ENCODE measurements at places on chromosomes 6 and 20. TPM values are rescaled to one million over a fixed set of nuclear protein-coding genes. Genes with fewer than 3 reads are reported as not detected.

DNA sequence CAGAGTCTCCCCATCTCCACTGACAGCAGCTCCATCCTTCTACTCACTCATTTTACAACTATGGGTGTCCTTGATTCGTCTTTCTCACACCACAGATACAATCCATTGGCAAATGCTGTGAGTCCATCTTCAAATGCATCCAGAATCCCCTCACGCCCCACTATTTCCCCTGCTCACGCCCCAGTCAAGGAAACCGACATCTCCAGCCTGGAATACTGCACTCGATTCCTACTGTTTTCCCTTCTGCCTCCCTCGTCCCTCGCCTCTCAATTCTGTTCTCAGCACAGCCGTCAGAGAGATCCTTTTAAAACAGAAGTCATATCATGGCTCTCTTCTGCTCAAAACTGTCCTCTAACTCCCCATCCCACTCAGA lies 4.7 kb downstream of the HLA-B start:
- DNase-seq, result no peak

- DNase-seq, result no peak
These were observed 60.1 kb downstream of the SESN1 start for GRCh38 chr6:109034526-109034925.

DNA sequence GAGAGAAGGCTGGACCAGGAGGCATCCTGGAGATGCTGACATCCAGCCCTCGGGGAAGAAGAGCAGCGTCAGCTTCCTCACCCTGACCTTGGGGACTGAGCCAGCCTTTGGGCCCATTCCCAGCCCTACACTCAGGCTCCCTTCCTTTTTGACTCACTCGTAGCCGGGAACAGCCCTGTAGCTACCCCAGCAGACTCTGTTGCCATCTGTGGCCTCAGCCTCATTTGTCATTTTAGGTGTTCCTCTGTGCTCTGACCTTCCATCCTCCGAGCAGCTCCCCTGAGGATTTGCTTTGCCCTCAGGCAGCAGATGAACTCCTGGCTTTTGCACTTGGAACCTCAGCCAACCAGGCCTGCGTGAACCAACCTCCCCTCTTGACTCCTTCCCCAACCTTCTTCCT lies 67.5 kb downstream of the ELOVL2 start:
- no peak for DNase-seq

GRCh38 chr6:68634726-68635411 lies at the start of gene ADGRB3:
TSS of gene ADGRB3 (plus strand) at chr6:68635282. CDS start at chr6:68638676, 3,394 bp downstream.
- DNase-seq, result peak; percentile 86

GRCh38 chr20:25504366-25505135 lies 80.8 kb downstream of the NINL start:
- DNase-seq, result no peak

DNA sequence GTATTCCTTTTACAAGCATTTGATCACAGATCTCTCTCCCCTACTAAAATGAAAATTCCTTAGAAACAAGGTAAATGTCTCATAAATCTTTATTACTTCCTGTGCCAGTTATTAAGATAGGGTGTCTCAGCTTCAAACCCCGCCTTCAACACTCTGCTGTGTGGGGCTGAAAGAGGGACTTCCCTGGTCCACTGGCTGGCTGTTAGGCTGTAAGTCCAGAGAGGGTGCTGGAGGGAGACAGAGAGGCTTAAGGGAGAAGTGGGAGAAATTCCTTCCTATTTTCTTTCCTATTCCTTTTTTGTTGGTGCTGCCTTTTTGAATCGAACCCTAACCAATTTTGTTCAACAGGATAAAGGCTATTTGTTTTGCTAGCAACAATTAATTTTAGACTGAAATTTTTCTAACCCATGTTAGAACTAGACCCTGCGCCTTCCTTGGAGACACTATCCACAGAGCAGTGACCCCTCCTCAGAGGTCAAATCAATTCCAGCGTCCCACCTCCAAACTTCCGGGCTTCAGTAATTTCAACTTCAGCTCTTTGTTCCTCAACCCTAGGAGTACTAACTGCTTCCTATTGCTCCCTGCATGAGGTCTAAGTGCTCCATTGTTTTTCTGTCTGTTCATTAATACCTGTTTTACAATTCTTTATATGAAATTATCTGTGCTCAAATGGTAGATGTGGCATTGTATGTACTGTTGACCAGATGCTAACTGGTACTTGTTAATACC lies 207.5 kb upstream of the OPRM1 start:
- DNase-seq, result no peak

DNA sequence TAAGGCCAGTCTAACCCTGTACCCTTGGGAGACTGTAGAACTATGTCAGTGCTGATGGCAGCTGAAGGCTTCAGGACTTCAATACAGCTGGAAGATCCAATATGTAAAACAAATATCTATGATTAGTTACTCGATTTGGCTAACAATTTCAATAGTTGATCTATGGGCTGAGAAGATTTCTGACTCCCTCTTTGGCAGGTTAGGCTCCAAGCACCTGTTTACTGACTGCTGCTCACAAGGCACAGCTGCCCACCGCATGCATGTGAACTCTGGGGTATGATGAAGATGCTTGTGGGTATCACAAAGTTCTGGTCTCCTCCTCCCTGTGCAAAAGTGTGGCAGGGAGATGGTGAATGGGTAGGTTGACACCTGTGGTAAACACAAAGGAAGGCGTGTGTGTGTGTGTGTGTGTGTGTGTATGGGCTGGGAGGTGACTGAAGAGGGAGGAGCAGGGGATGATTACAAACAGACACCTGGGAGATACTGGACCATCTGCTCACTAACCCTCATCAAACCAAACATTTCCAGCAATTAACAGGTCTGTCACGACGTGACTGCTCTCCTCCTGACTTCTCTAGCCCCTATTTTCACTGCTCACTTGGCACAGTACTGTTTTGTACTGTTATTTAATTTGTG lies 18.1 kb downstream of the ELMO2 start:
- DNase-seq, result no peak

- DNase-seq, result peak; percentile 20
These were observed 6.3 kb downstream of the OR2A4 start for GRCh38 chr6:131694832-131695426.

GRCh38 chr6:158439255-158439654 lies 120.6 kb upstream of the TMEM181 start:
- DNase-seq, result no peak

GRCh38 chr20:38601216-38602184 lies at the start of gene ARHGAP40:
TSS of gene ARHGAP40 (plus strand) at chr20:38601809.
- DNase-seq, result no peak

- DNase-seq, result no peak
These were observed 53.0 kb downstream of the CDK5RAP1 start for GRCh38 chr20:33348136-33348937.

DNA sequence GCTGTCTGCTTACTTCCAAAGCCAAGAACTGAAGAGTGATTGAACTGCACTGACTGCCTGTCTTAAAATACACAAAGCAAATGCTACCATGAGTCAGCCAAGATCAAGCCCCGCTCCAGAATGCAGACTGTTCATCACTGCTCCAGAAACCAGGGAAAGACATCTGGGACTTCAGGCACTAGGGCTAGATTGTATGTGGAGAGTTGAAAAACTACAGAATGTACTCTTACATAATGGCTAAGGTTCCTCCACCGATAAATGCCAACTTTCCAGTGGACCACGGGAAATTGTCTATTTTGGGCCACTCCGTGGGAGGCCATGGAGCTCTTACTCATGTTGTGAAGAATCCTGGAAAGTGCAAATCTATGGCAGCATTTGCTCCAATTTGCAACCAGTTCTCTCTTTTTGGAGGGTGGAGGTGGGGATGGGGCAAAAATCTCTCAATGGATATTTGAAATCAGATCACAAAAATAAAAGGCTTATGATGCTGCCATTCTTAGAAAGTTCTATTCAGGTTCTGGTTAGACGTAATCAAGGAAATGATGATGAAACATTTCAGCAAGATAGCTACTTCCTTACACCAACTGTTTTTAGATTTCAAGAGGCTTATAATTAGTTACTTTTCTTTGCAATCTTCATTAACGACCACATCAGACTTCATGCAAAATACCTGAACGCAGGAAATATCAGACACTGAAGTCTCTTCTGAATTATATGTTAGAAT lies 11.8 kb upstream of the CAP2 start:
- no peak for DNase-seq

DNA sequence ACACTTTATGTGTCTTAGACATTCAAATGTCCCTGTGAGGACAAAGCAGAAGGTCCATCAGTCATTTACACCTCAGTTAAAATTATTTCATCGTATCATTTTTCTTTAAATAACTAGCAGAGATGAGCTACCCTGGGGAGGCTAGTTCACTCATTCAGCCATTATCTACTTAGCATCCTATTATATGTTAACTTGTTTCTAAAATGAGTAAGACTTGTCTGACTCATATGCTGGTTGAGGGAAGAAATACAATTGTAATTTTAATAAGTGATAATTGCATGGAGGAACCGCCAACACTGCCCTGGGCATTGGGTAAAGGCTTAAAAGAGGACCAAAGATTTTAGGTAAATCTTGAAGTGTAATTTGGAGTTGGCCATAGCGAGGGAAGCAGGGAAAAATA lies 12.4 kb upstream of the PTPRK start:
- DNase-seq, result no peak

- no peak for DNase-seq
These were observed 12.4 kb upstream of the HMGN3 start for GRCh38 chr6:79246891-79247290.

GRCh38 chr20:59291740-59292383 lies 8.5 kb upstream of the EDN3 start:
- DNase-seq, result no peak

GRCh38 chr6:167907837-167908681 lies 81.3 kb downstream of the AFDN start:
- no peak for DNase-seq

GRCh38 chr20:47349365-47350180 lies 6.9 kb downstream of the ZMYND8 start:
- DNase-seq, result no peak

DNA sequence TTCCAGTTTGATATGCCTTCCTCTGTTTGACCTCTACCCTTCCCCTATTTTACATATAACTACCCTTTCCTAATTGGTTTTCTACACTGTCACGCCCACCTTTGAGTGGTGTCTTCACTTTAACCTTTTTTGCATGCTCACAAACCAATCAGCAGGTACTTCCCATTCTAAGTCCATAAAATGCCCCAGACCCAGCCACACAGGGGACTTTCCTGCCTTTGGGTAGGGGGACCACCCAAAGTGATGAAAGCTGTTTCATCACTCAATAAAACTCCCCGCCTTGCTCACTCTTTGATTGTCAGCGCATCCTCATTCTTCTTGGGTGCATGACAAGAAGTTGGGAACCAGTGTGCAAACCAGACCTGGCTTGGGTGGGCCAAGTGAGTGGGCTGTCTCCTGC lies 20.5 kb upstream of the SNRPC start:
- no peak for DNase-seq

DNA sequence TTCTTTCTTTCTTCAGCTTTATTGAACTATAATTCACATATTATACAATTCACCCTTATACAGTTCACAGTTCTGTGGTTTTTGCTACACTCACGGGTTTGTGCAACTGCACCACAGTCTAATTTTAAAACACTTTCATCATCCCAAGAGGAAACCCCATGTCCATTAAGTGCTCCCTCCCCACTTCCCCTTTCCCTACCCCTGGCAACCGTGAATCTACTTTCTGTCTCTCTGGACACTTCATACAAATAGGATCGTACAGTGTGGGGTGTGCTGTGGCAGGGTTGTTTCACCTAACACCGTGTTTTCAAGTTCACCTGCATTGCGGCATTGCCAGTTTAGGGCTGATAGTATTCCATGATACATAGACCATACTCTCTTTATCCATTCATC lies 118.8 kb downstream of the PHACTR3 start:
- no peak for DNase-seq

DNA sequence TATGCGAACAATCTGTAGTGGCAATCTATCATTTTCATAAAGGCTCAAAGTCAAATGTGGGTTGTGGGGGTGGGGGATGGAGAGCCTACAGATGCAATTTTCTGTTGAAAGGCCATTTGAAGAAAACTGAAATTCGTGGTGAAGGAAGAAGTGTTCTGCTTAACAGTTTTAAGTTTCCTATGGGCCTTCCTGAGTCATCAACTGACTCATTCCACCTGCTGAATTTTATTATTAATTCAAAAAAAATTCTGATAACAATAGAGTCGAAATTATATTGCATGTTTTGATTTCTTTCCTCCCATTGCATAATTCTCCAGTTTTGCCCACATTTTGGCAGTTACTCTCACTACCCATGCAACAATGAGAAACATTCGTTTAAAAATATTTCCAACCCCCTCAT lies 622.3 kb upstream of the ARID1B start:
- DNase-seq, result no peak

DNA sequence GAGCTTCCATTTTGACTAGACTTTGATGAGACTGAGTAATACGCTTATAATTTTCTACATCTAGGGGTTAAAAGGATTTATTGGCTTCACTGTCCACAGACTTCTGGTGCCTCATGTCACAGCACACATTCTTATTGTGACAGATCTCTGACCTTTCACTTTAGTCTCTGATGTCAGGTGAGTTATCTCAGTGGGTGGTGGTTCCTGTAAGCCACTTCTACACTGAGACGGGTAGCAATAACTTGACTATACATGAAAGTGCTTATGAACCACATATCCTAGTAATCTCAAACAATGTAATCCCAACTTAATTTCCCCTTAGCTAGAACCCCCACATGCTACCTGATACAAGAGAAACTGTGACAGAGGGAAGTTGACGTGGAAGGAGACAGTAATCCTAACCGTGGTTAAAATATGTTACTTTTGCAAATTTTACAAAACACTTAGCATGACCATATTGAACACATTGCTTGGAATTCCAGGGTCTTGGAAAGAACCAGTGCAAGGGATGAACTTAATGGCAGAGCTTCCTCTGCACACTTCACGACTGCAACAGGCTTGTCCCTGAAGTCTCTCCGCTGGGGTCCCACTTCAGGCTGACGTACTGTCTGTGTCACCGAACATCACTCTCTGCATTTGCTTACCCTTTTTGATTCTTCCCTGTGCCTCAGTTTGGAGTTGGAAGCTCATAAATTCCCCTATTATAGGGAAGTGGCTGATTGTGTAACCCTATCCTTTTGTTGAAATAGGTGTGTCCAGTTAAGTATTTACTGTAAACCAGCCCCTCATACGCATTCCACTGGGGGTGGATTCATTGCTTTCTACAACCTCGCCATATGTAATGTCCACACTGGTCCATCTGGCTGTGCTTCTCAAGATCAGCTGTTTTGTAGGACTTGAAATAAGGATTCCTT lies 6.4 kb upstream of the TRIM40 start:
- DNase-seq, result no peak

PI16 gene
- 25.9 TPM for total RNA-seq

VARS1 gene
- 20.0 TPM for total RNA-seq

FERMT1 gene
- 0.63 TPM for total RNA-seq

EYA4 gene
- total RNA-seq, result 15.4 TPM

SLC17A3 gene
- total RNA-seq, result not detected

NMBR gene
- not detected for total RNA-seq

SEL1L2 gene
- total RNA-seq, result 1.4 TPM

PRR18 gene
- total RNA-seq, result not detected

GJE1 gene
- not detected for total RNA-seq

VSX1 gene
- total RNA-seq, result 0.33 TPM

MLN gene
- total RNA-seq, result not detected

SLC32A1 gene
- not detected for total RNA-seq

LMBRD1 gene
- total RNA-seq, result 43.6 TPM

ZNF334 gene
- total RNA-seq, result 0.71 TPM
